Astrocyte of the hippocampus (primary cell): ENCODE measurements at places on chromosomes 2 and 18.

GRCh38 chr2:20925265-20925889, 102.5 kb upstream of the LDAH start:
- peak; percentile 33 for DNase-seq

DNA sequence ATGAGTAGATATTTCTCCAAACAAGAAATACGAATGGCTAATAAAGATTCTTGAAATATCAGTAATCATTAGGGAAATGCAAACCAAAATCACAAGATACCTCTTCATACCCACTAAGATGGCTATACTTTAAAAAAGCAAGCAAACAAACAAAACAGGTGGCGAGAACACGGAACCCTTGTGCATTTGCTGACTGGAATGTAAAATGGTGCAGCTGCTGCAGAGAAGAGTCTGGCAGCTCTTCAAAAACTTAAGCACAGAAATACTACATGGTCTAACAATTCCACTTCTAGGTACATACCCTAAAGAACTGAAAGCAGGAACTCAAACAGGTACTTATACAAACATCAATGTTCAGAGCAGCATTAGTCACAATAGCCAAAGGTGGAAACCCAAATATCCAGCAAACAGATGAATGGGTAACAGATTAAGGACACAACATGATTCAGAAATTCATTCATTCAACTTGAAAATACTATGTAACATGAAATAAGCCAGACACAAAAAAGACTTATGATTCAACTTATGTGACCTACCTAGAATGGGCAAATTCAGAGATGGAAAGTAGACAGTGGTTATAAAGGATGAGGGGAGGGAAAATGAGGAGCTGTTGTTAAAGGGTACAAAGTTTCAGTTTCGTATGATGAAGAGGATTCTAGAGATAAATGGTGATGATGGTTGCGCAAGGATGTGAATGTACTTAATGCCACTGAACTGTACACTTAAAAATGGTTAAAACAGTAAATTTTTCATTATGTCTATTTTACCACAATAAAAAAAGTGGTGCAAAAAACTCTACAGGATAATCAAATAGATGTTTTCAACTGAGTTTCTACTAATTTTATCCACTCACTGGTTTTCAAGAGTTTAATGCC, 26.9 kb upstream of the GPR75 start:
- no peak for DNase-seq

- DNase-seq = no peak
Observed at GRCh38 chr2:14255135-14255820, 377.2 kb upstream of the LRATD1 start.

DNA sequence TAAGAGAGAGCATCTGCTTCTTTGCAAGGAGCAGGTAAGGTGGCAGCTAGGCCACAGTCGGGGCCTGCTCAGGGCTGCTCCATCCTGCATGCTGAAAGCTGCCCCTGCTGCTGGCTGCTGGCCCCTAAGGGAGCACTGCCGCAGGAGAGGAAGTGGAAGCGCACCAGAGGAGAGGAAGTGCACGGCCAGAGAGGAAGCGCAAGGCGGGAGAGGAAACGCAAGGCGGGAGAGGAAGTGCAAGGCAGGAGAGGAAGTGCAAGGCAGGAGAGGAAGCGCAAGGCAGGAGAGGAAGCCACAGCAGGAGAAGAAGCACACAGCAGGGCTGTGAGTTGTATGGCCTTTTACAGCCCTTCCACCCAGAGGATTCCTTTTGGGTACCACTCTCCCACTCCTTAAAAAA, 539.0 kb upstream of the TNP1 start:
- DNase-seq = no peak

DNA sequence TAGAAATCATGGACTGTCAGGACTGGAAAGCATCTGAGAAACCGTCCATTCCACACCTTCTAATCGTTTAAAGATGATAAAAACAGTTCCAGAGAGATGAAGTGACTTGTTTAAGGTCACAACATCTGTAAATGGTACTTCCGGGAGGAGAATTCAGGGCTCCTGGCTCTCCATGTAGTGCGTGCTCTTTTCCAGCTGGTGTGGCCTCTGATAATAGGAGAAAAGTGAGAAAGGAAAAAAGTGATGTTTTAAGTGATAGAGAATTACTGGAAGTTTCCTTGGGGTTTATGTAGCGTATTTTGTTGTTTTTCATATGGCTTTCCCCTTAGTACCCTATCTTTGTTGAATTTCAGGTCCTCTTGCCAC, 663 bp downstream of the C2orf49 start:
- no peak for DNase-seq

DNA sequence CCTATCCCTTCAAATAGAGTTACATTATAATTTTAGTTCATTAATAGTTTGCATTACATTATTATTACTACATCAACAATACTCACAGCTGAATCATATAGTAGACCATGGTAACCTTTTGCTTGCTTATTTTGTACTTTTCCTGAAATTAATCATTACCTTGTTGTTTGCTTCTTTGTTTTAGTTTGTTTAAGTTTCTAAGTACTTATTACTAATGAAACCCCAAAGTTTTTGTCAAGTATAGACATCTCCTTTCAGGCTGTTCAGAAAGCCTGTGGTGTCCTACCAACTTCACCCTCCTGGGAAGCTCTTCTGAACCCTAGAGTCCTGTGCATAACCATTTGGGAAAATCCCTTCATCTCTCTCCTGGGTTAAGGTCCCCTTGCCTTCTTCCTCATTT, 43.5 kb upstream of the LAPTM4A start:
- no peak for DNase-seq

- peak; percentile 51 for DNase-seq
Observed at GRCh38 chr2:130241041-130241707, 42.9 kb upstream of the TUBA3E start.

DNA sequence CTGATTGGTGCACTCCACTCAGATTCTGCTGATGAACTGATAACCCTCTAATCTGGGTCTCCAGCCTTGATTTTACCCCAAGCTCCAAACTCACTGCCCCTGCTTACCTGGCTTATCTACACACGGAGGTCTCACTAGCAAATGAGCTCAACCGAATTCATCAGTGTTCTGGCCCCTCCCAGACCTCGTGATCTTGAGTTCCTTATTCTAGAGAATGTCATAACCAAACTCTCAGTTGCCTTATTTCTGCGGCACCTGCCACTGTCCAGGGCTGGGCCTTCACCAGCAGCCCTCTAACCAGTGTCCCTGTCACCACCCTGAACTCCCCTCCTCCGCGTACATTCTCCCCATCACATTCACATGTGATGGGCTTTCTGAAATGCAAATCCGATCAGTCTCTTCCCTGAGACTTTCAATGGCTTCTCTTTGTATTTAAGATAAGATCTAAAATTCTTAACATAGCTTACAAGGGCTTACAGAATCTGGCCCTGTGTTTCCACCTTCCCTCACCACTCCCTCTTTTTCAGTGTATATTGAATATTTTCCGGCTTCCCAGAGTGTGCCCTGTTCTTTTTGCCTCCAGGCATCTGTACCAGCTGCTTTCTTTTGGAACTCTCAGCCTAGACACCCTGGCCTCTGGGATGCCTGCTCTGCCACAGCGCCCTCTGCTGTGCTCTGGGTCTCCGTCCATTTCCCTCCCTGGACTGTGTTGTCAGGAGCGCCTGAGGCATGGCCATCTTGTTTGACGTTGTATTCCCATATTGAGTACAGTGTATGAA, 31.1 kb downstream of the NAB1 start:
- DNase-seq = no peak

GRCh38 chr2:134443814-134444480, 190.1 kb downstream of the MGAT5 start:
- no peak for DNase-seq

DNA sequence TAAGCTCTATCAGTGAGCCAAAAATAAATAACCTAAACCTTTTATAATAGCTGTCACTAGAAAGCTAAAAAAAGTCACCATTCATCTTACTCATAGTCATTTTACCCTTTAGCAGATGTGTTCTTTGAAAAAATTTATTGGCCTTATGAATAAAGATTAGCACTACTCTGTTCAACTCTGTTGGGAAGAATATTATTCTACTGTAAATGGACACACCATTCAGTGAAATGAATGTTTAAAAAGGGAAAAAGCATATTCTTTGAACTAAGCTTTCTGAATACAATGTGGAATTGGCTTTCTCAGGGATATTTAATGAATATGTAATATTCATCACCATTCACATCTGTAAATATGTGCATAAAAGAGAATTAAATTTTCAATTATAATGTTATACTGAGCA, 422.0 kb downstream of the CBLN2 start:
- DNase-seq = no peak
